ENCODE measurements at places on chromosomes 5 and 9.

DNA sequence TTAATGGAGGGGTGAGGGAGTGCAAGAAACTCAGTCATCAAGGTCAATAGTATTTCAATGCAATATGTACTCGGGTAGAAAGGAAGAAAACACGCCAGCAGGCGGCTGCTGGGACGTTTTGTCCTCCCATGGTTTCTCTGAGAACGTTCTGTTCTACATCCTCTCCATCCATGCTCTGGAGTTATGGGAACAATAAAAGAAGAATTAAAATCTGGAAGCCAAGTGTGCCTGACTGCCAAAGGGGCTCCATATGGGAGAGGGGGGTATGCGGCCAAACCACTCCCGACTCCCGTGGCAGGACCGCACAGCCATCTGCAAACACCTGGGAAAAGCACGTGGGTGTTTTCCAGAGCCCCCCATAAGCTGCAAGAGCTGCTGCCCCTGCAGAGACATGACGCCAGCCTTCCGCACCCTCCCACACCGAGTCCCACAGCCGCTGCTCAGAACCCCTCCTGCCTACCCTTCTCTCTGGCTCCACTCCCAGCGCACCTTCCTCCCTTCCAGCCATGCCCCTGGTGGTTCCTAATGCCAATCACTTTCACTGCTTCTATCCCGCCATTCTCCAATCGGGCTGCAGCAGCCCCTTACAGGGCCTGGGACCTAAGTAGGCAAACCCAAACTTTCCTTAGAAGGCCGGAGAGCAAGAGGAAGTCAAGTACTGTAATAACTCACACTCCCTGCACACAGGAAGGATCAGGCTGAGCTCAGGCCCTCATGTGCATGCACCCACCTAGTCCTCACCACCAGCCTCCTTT lies 241.6 kb downstream of the SYK start:
- no peak for DNase-seq

- no peak for DNase-seq
Measured at GRCh38 chr5:62600560-62601252, 22.1 kb downstream of the LRRC70 start.

DNA sequence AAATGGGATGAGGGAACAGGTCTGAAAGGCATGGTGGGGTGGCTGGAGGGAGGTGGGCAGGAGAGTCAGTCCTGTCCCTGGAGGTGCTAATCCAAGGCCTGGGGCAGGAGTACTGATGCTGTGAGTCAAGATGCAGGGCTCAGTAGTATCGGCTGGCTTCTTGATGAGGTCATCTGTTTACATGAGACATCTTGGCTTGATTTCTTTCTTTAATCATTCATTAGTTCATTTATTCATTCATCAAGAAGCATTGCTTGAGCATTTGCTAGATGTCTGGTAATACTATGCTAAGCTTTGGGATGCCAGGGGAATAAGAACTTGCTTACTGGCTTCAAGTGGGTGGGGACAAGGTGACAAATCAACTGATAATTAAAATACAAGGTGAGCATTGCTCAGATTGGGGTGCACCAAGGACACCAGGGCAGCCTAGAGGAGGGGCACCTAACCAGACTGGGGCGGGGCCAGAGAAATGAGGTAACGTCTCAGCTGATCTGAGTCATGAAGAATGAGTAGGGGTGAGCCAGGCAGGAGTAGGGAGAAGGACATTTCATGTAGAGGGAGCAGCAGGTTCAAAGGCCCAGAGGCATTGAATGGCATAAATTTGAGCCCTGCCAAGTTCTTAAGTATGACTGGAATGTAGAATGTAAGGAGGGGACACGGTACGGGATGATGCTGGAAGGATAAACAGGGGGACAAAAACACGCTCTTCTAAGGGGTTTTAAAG lies 88.8 kb downstream of the EGFLAM start:
- DNase-seq = no peak

- no peak for DNase-seq
Measured at GRCh38 chr5:143977891-143978461, 166.0 kb downstream of the HMHB1 start.

GRCh38 chr5:172548311-172548731 lies 92.7 kb upstream of the NEURL1B start:
- DNase-seq = no peak

DNA sequence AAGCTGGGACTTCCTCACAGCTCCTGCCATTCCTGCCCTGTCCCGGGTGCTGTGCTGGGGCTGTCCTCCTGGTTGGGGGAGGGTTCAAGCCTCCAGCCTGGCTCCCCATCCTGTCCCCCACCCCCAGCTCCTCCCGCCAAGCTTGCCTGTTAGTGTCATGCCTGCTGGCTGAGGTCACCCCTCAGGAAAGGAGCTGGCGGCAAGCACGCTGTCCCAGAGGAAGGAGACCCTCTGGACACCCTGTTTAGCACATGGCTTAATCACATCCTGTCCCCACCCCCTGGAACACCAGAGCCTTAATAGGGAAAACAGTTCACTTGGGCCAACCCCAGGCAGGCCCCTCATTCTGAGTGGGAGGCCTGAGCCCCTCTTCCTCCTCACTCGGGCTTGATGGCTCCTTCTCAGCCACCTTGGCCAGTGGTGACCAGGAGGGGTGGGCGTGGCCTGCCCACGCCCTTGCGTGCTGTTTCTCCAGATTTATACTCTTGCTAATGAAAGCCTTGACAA lies 9.2 kb upstream of the PHYHD1 start:
- DNase-seq = no peak

GRCh38 chr9:20649381-20649780 lies 27.1 kb upstream of the MLLT3 start:
- no peak for DNase-seq

- no peak for DNase-seq
Measured at GRCh38 chr9:135562235-135562745, 734 bp downstream of the PAEP start.

- no peak for DNase-seq
Measured at GRCh38 chr9:87008667-87009066, 61.4 kb upstream of the GAS1 start.

DNA sequence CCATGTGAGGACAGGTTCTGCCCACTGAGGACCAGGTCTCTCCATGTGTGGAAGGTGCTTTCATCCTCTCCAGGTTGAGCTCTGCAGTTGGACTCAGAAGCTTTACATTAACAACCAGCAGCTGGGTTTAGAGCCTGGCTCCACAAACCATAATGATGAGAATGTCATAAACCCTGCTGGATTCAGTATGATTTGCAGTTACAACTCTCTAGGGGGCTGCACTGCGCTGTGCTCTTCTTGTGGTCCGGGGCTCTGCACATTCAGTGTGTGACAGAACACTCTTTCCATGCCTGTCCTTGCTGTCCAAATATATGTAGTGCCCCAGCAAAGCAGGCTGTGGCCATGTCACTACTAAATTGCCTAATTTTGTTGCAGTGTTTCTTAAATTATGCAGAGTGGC lies 334.3 kb downstream of the ICE1 start:
- no peak for DNase-seq

- peak; percentile 32 for DNase-seq
Measured at GRCh38 chr5:150000990-150001659, 586 bp downstream of the HMGXB3 start.

- no peak for DNase-seq
Measured at GRCh38 chr5:170166101-170166500, 60.4 kb downstream of the FOXI1 start.

GRCh38 chr5:154197801-154198491 lies 7.4 kb downstream of the GALNT10 start:
- peak; percentile 52 for DNase-seq

- DNase-seq = no peak
Measured at GRCh38 chr9:95820074-95820473, 55.4 kb upstream of the ERCC6L2 start.

DNA sequence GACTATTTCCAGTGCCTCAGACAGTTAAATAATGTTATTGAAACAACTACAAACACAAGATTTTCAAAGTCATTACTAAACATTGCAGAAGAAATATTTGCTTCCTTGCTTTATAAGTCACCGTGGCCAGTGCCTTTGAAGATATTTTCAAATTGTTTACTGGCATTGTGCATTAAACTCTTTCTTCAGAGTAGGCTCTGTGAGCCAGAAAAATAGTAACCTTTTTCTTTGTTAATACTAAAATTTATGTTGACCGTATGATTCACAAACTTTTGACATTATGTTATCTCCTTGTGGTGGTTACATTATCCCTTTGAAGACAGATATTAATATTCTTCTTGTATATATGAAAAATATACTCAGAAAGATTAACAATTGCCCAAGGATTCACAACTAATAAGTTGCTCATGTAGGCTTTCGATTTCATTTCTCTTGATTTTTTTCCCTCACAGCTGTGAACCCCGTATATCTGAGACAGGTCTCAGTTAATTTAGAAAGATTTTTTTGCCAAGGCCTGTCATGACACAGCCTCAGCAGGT lies 140.1 kb downstream of the NR3C1 start:
- DNase-seq = no peak

GRCh38 chr9:136977649-136978072 lies 357 bp downstream of the PTGDS start:
- no peak for DNase-seq

GRCh38 chr5:17184588-17184987 lies 32.8 kb upstream of the BASP1 start:
- no peak for DNase-seq
